Muscle of arm (tissue), 14 donors: ENCODE measurements at places on chromosomes 3 and 15.
A peak's percentile ranks its signal among the peaks of the same experiment; 100 is the strongest.

DNA sequence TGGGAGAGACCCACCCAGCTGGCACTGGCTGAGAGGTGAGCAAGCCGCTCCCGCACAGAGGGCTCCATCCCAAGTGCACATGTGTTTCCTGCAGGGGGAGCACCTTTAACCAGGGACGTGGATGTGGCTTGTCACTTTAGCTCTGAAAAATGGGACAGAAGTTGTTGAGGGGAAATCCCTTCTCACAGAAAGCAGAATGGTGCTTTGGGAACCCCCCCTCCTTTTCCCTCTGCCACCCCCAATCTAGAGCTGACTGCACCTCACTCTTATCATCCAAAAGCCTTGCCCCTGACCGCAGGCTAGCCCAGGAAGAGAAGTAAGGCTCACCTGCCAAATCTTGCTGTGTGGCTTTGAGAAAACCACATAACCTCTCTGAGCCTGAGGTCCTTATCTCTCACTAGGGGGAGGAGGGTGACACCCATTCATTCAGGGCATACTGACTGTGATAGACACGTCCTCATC is 77.9 kb downstream of the RPN1 start:
- DNase-seq = no peak

DNA sequence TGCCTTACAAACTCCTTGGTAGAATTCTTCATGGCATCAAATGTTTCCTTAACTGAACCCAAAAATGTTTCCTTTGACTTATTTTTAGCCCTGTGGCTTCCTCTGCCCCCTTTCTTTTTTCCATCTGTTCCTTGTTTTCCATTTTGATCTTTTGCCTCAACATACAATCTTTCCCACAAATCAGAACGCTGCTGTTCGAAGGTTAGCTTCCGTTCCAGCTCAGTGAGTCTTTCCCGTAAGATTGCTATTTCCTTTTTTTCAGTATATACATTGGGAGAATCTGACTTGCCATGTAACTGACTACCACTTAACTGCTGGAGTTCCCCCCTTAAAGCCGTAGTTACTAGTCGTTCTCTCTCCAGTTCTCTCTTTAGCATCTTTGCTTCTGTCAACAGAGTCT is 41.2 kb downstream of the PIGB start:
- no peak for DNase-seq

DNA sequence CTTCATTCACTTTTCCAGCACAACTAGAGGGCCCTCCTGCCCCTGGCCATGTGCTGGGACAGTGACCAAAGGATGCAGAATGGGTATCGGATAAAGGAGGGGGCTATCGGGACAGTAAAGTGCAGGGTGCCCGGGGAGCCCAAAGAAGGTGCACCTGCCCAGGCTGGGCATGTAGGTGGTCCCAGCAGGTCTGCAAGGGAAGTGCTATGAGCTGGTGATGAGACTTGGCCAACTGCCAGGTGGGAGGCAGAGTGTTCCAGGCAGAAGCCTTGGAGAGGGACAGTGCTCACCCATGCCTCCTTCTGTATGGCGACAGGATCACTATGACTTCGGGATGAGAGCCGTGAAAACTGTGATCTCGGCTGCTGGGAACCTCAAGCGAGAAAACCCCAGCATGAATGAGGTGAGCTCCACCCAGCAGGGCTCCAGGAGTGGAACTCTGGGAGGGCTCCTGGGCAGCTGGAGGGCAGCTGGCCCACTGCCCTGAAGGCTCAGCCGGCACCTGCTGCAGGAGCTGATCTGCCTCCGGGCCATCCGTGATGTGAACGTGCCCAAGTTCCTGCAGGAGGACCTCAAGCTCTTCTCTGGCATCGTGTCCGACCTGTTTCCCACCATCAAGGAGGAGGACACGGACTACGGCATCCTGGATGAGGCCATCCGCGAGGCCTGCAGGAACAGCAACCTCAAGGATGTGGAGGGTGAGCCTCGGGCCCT is 48.4 kb downstream of the DNAH1 start:
- no peak for DNase-seq

GRCh38 chr3:186254676-186255650 is 107.1 kb downstream of the DGKG start:
- DNase-seq = no peak

GRCh38 chr3:114427285-114428043 is 133.6 kb downstream of the TIGIT start:
- no peak for DNase-seq

DNA sequence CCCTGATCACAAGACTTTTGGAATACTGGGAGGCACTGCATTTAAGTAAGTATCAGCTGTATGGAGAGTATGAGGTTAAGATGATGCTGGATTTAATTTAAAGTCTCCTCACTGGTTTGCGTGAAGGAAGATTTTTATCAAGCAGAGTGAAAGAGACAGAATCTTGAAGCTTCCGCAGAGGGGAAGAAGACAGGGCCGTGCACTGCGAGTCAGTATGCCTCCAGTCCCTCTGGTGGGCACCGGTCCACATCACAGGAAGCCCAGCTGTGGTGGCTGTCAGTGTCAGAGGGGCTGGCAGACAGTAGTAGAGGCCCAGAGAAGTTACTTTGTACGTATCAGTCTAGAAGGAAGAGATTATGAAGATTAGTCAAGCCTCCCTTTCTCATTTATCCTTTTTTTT is 379.0 kb upstream of the TPRG1 start:
- no peak for DNase-seq

DNA sequence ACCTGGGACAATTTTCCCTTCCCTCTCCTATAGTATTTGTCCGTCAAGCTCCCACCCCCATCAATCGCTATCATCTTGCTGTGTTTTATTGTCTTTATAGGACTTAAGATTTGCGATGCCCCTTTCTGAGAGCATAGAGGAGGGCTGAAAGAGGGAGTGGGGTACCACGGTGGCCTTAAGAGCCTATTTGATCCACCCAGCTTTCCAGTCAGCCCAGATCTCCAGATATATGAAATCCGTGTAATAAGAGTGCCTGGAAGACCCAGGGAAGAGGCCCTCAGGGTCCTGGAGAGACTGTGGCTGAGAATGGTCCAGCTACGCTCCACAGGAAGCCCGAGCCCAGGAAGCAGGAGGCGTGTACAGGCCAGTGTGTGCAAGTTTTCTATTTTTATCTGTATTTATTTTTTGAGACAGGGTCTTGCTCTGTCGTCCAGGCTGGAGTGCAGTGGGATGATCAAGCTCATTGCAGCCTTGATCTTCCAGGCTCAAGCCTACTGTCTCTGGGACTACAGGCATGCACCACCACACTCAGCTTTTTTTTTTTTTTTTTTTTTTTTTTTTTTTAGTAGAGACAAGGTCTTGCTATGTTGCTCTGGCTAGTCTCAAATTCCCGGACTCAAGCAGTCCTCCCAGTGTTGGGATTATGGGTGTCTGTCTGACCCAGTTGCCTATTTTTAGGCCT is 964 bp upstream of the NCKIPSD start:
- DNase-seq = no peak

DNA sequence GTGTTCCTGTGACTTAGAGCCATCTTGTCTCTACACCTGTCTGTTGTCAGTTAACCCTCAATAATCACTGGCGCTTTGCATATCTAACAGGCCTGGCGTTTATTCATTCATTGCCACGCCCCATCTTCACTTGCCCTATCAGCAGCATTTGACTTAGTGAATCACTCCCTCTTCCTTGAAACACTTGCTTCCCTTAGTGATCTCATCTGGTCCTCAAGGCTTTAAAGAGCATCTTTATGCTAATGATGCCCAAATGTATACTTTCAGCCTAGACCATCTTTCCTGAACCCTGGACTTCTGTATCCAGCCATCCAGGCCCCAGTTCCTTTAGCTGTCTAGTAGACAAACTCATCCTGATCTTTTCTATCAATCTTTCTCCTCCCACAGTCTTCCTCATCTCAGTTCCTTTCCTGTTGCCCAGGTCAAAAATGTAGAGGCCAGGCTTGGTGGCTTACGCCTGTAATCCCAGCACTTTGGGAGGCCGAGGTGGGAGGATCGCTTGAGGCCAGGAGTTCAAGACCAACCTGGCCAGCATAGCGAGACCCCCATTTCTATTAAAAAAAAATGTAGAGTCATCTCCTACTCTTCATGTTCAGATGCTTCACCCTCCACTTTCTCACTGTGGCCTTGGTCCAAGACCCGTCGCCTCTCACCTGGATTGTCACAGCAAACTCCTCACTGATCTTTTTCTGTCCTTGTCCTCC is 1.4 kb upstream of the IGDCC4 start:
- DNase-seq = no peak

- DNase-seq = no peak
Measured at GRCh38 chr3:124731760-124732159, 1.5 kb downstream of the UMPS start.

DNA sequence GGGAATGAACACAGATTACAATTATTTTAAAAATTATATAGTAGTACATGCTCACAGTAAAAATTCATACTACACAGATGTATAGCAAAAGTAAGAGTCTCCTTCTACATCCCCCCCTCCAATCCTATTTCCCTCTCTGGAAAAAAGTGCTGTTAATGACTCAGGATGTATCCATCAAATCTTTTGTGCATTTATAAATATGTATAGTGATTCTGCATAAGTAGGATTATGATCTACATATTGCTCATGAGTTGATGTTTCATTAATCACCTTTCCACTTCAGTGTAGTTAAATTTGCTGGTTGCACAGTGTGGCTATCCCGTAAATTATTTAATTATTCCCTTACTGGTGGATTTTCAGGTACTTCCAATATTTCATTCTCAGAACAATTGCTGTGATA is 25.3 kb downstream of the ARL14 start:
- no peak for DNase-seq

DNA sequence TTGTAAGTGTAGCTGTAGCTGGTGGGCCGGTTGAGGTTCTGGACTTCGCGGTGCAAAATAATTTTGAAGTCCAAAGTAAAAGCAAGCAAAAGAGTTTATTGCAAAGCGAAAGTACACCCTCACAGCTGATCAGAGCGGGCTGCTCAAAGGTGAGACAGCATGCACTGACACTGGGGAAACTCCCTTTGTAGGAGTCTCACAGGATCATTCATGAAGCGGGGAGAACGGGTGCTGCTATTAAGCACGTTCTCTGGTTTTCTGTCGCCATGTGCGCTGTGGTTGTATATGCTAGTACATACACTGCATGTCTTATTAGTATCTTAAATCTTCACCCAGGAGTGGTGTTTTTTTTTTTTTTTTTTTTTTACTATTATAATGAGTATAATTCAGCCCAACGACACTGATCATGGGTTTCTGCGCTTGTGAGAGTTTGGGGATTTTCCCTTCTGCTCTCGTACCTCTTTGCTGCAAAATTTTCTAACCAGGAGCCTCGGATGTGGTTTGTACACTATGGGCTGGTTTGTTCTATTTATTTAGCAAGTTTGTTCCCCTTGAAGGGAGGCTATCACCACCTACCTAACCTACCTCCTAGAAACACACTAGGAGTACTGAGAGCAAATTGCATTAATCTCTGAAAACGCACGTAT is 1.4 kb upstream of the AP4E1 start:
- no peak for DNase-seq

- DNase-seq = no peak
Measured at GRCh38 chr3:46536758-46537157, 29.3 kb downstream of the LRRC2 start.

- no peak for DNase-seq
Measured at GRCh38 chr3:8246070-8246469, 255.6 kb upstream of the LMCD1 start.

DNA sequence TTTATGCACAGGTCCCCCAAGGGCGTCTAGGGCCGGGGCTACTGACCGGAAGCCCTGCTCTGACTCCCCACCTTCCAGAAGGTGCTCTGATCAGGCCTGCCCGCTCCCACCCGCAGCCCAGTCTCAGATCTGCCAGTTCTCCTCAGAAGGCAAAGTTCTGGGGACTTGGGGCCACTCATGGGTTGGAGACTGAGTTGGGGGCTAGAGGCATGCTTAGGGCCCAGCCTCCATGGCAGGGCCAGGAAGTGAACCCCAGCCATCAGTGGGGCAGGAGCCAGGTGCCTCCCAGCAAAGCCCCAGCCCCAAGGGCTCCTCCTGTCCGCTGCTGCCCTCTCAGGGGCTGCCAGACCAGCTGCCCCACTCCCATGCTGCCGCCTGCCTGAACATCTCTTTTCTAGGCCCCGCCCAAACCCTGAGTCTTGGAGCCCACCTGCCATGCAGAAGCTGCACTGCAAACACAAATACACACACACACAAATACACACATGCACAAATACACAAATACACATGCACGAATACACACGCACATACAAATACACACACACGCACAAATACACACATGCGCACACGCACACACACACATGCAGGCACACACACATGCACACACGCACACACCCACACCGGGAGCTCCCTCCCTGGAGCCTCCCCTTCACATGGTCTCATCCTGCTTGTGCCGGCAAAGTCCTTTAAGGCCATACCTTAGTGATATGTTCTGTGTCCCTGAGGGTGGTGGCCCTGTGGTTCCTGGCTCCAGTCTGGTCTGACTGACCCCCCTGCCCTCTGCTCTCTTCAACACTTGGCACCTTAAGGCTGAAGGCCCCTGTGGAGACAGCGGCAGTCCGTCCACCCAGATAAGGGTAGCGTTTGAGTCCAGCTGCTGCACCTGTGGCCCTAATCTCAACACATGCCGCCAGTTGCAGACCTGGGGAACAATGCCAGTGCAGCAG is 59.2 kb upstream of the KLF13 start:
- no peak for DNase-seq

GRCh38 chr3:99128725-99129505 is 227.4 kb upstream of the DCBLD2 start:
- peak; percentile 16 for DNase-seq

DNA sequence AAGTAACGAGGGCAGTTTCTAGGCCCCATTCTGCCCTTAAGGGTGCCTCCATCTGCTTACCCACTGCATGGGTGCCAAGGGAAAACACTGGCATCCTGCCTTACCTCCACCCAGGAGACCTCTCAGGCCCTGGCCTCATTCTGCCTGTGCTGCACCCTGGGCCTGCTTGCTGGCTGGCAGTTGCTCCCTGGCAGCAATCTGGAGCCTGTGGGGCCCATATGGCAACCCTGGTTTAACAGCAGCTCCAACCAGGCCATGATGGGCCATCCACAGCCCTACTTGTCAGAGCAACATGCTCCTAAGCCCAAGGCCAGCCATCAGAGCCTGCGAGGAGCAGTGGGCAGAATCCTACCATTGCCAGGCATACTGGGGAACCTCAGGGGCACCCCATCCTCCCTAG is 3.7 kb downstream of the C3orf18 start:
- DNase-seq = no peak

- DNase-seq = no peak
Measured at GRCh38 chr3:159859836-159860235, 128.8 kb upstream of the IL12A start.

DNA sequence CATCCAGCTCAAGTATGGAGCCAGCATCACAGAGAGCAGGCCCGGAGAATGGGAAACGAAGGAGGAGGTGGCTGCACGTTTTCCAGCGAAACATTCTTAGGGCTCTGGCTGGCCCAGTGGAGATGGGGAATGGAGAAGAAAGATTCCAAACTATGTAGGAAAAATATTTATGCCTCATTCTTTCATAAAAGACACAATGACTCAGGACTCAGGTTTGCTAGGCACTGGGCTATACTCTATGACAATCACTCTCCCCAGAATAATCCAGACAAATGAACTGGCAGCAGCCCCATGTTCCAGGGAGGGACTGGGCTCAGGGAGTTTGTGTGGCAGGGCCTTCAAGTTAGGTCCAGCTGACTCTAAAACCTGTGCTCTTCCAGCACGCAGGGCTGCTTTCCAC is 110.8 kb upstream of the RAD18 start:
- DNase-seq = no peak
